ENCODE measurements at places on chromosomes 4 and X.

DNA sequence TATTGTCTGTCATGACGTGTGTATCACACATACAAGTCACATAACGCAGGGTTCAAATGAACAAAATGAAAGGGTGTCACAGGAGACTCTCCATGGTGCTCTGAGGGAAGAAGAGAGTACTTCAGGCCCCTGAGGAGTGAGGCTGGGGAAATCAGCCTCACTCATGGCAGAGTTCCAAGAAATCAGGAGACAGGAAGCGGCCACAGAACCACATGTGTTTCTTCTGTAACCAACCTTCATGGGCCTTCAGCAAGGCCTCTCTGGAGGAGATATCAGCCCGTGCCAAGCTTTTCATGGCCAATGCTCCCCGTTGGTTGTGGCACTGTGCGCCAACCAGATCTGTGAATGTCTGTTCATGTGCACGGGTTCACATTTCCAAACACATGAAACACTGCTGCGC, 76.0 kb downstream of the NAT8L start:
- peaks cover 7% of the 10 kb centered on the region for H3K4me1 ChIP-seq
- peak; percentile 49 for DNase-seq
- no peak overlapping the region for H3K27ac ChIP-seq
- no peak overlapping the region for H3K4me3 ChIP-seq

DNA sequence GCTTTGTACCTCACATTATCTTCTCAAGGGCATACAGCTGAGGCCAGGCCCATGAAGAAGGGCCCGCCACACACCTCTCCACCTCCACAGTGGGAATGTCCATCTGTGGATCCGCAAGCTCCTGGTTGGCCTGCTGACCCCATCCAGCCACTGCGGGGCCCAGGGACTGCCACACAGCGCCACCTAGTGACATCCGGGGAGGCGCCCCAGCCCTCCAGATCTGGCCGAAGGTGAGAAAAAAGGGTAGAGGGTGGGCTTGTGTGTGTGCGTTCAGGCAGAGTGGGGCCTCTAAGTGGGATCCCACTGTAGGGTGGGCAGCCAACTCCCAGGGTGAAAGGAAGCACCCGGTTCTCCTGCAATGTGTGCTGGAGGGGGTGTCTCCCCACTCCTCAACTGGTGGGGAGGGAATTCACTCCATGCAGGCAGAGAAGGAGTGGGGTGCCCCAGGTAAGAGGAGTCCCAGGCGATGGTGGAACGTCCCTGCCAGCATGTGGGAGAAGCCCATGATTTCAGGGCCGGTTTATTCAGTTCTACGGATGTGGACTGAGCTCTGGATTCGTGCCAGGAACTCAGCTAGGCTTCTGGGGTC, 117.3 kb downstream of the ENPP6 start:
- H3K27ac ChIP-seq, result peak overlapping the region; percentile 54
- H3K4me3 ChIP-seq, result no peak overlapping the region
- no peaks in the 10 kb centered on the region for H3K27me3 ChIP-seq
- no peaks in the 10 kb centered on the region for H3K36me3 ChIP-seq
- peak; percentile 93 for DNase-seq

DNA sequence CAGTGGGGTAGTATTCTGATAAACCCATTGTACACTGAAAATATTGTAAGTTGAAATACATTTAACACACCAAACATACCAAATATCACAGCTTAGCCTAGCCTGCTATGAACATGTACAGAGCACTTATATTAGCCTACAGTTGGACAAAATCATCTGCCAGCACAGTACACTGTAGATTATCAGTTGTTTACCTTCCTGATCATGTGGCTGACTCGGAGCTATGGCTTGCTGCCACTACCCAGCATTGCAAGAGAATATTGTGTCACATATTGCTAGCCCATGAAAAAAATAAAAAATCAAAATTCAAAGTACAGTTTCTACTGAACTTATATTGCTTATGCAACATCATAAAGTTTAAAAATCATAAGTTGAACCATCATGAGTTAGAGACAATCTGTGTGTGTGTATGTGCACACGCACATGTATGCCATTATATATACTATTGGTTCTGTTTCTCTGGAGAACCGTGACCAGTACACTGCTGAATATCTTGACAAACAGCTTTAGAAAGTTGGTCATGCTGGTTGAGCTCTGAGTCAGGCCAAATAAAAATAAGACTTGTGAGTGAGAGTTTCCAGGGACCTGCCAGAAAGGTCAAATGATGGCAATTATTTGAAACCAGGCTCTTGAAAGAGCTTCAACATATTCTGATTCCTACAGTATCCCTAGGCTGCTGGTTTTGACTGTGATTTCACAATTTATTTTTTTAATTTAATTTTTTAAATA, 238.5 kb downstream of the PRR32 start:
- H3K4me1 ChIP-seq, result no peaks in the 10 kb centered on the region
- H3K36me3 ChIP-seq, result no peaks in the 10 kb centered on the region
- no peak overlapping the region for H3K4me3 ChIP-seq
- no peaks in the 10 kb centered on the region for H3K27me3 ChIP-seq
- no peak for DNase-seq

DNA sequence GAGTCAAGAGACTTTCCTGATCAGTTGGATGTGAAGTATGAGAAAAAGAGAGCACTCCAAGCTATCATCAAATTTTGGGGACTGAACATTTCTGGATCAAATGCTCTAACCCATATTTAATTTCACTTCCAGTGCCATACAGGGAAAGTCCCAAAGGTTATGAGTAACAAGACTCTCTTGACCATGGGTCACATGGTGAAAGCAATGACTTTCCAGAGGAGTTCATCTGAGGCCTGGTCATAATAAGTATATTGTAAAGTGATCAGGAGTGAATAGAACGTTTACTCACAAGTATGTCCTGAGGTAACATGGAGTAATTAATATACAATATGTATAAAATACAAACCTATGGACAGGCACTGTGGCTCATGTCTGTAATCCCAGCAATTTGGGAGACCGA, 40.7 kb upstream of the ARMCX5 start:
- H3K27me3 ChIP-seq, result peaks cover 20% of the 10 kb centered on the region
- no peak overlapping the region for H3K4me3 ChIP-seq
- no peak for DNase-seq
- H3K4me1 ChIP-seq, result no peaks in the 10 kb centered on the region
- H3K27ac ChIP-seq, result no peak overlapping the region

- H3K4me3 ChIP-seq, result no peak overlapping the region
- no peaks in the 10 kb centered on the region for H3K27me3 ChIP-seq
- no peaks in the 10 kb centered on the region for H3K4me1 ChIP-seq
- H3K27ac ChIP-seq, result no peak overlapping the region
Measured at GRCh38 chrX:97987979-97988378, 1104.3 kb downstream of the RPA4 start.

GRCh38 chr4:71011451-71011850, 18.0 kb downstream of the DCK start:
- no peak overlapping the region for H3K27ac ChIP-seq
- H3K36me3 ChIP-seq, result peaks cover 24% of the 10 kb centered on the region
- DNase-seq, result no peak
- H3K4me3 ChIP-seq, result no peak overlapping the region
- H3K4me1 ChIP-seq, result peaks cover 13% of the 10 kb centered on the region

DNA sequence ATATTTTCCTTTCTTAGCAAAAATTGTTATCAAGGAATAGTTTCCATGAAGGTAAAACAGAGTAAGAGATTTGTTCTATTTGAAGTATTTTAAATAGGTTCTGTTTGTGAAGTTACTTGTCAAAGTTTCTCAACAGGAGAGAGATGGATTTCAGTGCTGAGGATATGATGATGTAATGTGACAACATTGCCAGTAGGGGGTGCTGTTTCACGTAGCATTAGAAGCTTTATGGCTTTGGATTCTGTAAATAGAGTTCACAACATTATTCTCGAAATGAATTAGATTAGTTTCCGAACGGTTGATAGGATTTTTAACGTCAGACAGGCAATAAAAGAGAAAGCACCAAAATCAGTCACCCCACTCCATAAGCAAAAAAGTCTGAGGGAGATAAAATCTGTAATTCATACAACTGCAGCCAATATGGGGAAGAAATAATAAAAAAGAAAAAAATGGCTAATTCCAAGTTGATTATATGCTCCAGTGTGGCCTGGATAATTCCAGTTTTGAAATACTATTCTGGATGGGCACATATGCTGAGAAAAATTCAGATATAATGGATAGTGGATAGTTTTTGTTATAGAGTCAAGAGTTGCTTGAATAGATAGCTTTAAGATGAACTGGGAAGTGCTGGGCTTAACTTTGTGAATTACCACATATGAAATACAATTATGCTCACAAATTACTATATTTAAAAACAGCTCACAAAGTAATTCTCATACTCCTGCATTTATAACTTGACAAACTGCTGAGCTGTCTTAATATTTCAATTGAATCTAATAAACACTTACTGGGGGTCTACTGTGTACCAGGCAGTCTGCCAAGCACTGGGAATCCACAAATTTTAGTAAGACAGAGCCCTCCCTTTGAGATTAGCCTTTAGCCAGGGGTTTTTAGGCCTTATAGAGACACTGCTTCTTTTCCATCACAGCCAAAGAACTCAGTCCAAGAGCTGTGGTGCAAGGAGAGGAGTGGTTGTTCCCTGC, 109.1 kb downstream of the GPAT3 start:
- H3K4me1 ChIP-seq, result peaks cover 6% of the 10 kb centered on the region
- H3K36me3 ChIP-seq, result no peaks in the 10 kb centered on the region
- no peak overlapping the region for H3K27ac ChIP-seq
- no peak overlapping the region for H3K4me3 ChIP-seq

- H3K27me3 ChIP-seq, result no peaks in the 10 kb centered on the region
- H3K36me3 ChIP-seq, result no peaks in the 10 kb centered on the region
- DNase-seq, result no peak
- no peak overlapping the region for H3K4me3 ChIP-seq
Measured at GRCh38 chr4:43339435-43339834, 446.9 kb downstream of the GRXCR1 start.

DNA sequence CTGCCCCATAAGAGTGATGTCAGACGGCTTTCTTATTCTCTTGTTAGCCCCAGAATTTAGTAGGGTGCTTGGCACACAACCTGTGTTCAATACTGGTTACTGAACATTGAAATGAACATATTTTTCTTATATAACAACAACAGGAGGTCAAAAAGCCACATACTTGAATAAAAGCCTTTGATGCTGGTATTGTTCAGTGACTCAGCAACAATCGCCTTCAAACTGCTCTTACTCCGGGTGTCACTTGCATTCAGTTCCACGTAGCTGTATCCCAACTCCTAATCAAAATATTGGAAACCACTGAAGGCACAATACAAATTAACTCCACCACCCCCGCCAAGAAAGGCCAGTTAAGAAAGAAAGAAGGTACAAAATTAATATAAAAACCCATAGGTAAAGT, 61.5 kb downstream of the RFC1 start:
- H3K27me3 ChIP-seq, result no peaks in the 10 kb centered on the region
- H3K27ac ChIP-seq, result no peak overlapping the region
- no peak for DNase-seq
- H3K36me3 ChIP-seq, result peaks cover 43% of the 10 kb centered on the region

DNA sequence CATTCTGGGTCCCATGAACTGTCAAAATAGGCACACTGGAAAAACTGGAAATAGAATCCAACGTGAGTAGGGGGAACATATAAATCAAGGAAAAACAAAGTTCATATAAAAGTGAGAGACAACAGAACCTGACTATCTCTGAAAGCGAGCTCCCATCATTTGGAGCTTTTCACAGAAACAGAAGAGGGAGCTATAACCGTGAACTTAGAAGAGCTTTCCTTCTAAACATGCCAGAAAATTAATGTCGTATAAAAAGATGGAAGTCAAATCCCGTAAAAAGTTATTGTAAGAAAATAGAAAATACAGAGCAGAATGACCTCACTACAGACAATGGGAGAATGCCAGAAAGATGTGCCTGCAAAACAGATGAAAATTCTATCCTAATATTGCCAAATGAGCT, 23.9 kb upstream of the HSD17B10 start:
- no peak overlapping the region for H3K27ac ChIP-seq
- H3K36me3 ChIP-seq, result no peaks in the 10 kb centered on the region
- H3K4me1 ChIP-seq, result no peaks in the 10 kb centered on the region
- no peak overlapping the region for H3K4me3 ChIP-seq

- H3K27me3 ChIP-seq, result no peaks in the 10 kb centered on the region
- no peaks in the 10 kb centered on the region for H3K4me1 ChIP-seq
- no peaks in the 10 kb centered on the region for H3K36me3 ChIP-seq
- DNase-seq, result peak; percentile 84
- H3K27ac ChIP-seq, result no peak overlapping the region
Measured at GRCh38 chr4:6332042-6332668, 62.5 kb downstream of the WFS1 start.

DNA sequence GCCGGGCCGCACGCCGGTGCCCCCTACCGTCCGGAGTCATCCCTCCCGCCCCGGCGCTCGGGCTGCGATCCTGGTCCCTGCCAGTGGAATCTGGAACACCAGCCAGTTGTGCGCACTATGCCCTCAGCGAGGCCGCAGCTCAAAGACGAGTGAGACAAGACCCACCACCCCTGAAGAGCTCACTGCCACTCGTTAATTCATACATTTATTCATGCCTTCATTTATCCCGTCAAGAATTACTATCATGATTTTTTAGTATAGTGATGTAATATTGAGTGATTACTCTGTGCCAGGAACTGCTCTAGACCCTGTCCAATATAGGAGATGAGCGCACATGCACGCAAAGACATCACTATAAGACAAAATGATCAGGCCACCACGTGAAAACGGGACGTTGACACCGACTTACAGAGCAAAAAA, 247 bp upstream of the PPA2 start:
- H3K27me3 ChIP-seq, result no peaks in the 10 kb centered on the region
- H3K36me3 ChIP-seq, result peaks cover 3% of the 10 kb centered on the region
- peak overlapping the region; percentile 96 for H3K27ac ChIP-seq
- peaks cover 20% of the 10 kb centered on the region for H3K4me1 ChIP-seq
- peak; percentile 94 for DNase-seq
- peak overlapping the region; percentile 90 for H3K4me3 ChIP-seq

GRCh38 chr4:181702864-181703495, 540.2 kb upstream of the TENM3 start:
- H3K27me3 ChIP-seq, result no peaks in the 10 kb centered on the region
- no peaks in the 10 kb centered on the region for H3K36me3 ChIP-seq
- no peak overlapping the region for H3K27ac ChIP-seq
- DNase-seq, result peak; percentile 49

GRCh38 chrX:29952016-29952415, 263.3 kb upstream of the MAGEB2 start:
- H3K27me3 ChIP-seq, result no peaks in the 10 kb centered on the region
- no peaks in the 10 kb centered on the region for H3K36me3 ChIP-seq
- no peak overlapping the region for H3K27ac ChIP-seq
- peaks cover 16% of the 10 kb centered on the region for H3K4me1 ChIP-seq
- no peak overlapping the region for H3K4me3 ChIP-seq

DNA sequence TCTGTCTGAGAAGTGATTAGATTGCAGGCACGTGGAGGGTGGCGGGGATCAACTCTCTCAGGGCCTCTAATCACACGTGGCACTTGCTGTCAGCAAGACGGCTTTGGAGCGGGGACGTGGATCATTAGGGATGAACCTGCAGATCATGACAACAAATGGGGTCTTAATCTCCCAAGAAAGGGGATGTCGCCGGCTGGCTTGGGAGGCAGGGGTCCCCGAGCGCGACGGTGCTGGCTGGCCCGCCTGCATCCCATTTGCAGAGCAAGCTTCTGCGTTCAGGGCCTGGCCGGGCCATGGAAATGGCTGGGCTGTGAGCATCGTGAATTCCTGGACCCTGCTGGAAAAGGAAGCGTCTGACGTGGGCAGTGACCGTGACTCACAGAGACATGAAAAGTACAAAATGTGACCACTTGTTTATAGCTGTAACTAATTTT, 85.1 kb upstream of the SHOX start:
- peaks cover 5% of the 10 kb centered on the region for H3K27me3 ChIP-seq
- no peaks in the 10 kb centered on the region for H3K36me3 ChIP-seq
- no peak for DNase-seq
- H3K4me1 ChIP-seq, result no peaks in the 10 kb centered on the region
- no peak overlapping the region for H3K4me3 ChIP-seq

GRCh38 chrX:71815121-71815905, 52.2 kb downstream of the CXorf49B start:
- H3K36me3 ChIP-seq, result no peaks in the 10 kb centered on the region
- DNase-seq, result no peak
- no peak overlapping the region for H3K27ac ChIP-seq
- no peak overlapping the region for H3K4me3 ChIP-seq
- peaks cover 30% of the 10 kb centered on the region for H3K27me3 ChIP-seq

Measured in SK-N-SH (cell line).